Stimulated activated CD8-positive, alpha-beta memory T cell treated with anti-CD3 and anti-CD28 coated beads, Interleukin-7, amount 100 ng/mL, for 1 hour (primary cell): ENCODE measurements at places on chromosomes 3 and 15.
A peak's percentile ranks its signal among the peaks of the same experiment; 100 is the strongest.

- no peak for DNase-seq
Observed at GRCh38 chr15:31302778-31303725, 23.6 kb upstream of the KLF13 start.

- DNase-seq = no peak
Observed at GRCh38 chr15:42083916-42084315, 10.4 kb downstream of the PLA2G4D start.

DNA sequence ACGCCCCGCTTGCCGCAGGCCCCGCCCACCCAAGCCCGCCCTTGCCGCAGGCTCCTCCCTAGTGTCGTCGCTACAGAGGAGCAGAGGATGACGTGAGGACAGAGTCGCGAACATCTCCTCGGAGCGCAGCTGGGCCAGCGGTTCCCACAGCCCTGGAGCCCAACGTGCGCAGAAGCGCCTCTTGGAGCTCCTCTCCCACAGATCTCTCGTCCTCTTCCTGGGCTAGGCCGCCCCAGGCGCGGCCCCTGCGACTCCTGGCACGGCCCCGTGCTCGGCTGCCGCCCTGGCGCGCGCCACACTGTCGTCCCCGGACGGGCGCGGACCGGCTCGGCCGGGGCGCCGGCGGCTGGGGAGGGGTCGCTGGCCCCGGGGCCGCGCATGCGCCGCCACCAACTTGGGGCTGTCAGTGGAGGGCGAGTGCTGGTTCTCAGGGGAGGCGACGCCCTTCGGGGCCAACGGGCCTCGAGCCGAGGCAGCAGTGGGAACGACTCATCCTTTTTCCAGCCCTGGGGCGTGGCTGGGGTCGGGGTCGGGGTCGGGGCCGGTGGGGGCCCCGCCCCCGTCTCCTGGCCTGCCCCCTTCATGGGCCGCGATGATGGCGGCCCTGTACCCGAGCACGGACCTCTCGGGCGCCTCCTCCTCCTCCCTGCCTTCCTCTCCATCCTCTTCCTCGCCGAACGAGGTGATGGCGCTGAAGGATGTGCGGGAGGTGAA lies at the start of gene TRPC1:
TRPC1 (plus strand) TSS at position 67 of the 714 bp plus-strand sequence; CDS start at position 593, 526 bp downstream.
- DNase-seq = peak; percentile 45

DNA sequence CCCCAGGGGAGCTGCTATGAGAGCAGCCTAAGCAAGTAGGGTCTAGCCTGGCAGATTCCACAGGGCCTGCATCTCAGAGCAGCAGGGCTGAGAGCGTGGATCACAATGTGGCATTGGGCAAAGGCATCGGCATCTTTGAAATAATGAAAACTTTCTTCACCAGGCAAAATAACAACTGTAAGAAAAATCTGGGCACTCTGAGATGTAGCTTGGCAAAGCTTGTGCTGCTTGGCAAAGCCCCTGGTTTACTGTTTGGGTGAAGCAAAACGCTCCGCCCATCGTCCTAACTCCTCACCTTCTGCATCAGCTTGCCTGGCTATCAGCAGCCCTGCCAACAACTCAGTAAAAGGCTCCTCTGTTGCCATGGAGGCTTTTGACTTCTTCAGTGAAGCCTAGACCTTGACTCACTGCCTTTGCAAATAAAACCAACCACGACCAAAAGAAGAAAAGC lies 212.8 kb upstream of the EIF1B start:
- no peak for DNase-seq

- no peak for DNase-seq
Observed at GRCh38 chr3:116442331-116443021, 2.8 kb downstream of the LSAMP start.

GRCh38 chr3:52983336-52983807 lies 62.5 kb downstream of the SFMBT1 start:
- DNase-seq = peak; percentile 14

- DNase-seq = no peak
Observed at GRCh38 chr15:64235552-64235951, 72.7 kb upstream of the PPIB start.

DNA sequence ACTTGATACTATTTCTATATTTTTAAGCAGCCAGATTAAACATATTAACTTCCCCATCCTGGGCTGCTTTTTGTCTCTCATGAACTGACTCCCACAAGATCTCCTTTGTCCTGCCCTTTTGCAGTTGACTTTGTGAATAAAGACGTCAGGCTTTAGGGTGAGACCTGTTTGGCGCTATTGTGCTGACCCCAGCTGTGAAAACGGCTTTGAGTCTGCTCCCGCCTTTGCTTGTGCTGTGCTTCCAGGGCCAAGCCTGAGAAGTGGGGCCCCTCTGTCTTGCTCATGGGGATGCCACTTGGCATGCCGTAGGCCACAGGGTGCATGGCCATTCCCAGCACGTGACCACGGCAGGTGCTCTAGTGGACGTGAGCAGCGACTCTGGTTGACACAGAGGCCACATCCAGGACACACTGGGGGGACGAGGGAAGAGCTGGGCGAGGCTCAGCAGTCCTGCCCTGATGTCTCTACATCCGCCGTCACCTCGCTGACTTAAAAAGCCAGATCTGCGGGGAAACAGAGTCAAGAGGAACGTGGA lies 268.9 kb upstream of the LYSMD4 start:
- DNase-seq = no peak

- DNase-seq = peak; percentile 8
Observed at GRCh38 chr15:80059786-80060355, 395 bp downstream of the ZFAND6 start.

DNA sequence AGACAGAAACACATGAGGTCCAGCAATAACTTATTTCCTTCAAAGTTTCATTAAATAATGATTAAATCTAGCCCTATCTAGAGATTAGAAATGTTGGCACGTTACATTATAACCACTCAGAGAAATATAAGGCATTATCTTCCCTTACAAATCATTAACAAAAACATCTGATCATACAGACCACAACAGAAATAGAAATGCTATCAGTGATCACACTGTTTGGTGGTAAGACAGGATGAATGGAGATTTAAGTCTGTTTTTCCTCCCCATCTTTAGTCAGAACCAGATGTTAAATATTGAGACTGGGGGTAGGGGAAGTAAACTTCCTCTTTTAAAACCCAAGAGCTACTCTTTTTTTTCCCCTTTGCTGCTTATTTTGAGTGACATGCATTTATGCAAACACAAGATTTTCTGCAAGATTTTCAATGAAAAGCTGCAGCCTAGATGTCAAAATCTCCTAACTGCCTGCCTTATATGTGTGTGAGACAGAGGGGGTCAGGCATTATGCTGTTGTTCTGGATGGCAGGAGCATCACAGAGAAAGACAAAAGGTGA lies 70.4 kb downstream of the CBLB start:
- no peak for DNase-seq

DNA sequence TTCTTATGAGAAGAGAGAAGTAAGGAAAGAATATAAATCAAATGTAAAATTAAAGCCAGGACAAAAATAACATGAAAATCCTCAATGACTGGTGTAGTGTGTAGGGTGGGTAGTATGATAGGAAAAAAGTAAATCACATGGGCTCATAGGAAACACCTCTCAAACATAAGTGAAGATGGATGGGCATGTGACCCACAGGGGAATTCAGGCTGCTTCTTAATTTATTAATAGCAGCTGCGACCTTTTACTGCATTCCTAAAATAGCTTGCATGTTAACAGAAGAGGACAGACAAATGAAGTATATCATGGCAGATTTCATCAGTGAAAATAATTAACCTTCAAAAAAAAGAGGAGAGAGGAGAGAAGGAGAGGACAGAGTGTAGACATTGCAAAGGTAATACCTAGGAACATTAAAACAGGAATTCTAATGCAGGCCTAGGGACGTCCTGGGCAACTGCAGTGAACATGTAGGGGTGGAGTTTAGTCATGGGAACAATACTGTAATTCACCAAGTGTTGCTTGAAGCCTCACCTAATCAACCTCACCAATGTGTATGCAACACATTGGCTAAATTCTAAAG lies 132.9 kb downstream of the KCNMB2 start:
- DNase-seq = no peak

DNA sequence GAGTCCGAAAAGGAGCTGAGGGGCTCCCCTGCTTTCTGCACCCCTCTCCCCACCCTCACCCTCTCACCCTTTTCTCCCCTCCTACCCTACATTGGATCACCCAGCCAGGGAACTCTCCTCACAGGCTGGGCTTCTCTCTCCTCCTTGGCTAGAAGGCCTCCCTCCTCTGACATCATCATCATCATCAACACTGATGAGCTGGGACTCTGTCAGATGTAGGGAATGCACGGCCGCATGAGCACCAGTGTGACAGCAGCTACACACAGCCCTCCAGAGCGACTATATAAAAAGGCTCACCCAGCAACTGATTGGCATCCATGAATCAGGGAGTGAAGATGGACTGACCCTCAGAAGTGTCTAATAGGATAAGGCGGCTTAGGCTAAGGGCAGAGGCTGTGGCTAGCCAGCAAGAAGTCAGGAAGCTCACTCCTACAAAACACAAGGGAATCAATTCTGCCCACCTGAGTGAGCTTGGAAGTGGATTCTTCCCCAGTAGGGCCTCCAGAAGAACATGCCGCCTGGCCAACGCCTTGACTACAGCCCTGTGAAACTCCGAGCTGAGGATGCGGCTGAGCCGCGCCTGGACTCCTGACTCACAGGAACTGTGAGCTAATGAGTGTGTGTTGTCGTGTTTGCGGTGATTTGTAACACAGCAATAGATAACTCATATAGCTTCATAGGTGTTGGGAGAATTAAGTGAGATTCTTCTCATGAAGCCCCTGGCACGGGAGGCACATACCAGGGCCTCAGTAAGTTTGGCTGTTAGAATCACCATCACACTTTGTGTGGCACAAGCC lies 147.6 kb downstream of the FAM43A start:
- DNase-seq = no peak

DNA sequence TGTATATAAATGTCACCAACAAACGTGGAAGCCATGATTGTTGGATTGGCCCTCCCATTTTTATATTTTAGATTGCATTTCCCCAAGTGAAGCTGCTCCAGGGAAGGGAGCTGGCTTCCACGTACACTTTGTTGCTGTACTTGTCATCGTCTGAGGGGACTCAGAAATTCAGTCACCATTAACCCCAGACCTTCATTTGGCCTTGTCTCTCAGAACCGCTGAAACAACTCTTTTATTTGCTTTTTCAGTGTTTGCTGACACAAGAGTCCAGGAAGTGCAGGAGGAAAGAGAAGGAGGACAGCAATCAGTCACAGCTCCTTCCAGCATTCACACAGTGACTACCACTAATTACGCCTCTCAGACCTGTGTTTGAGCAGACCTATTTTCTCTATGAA lies 276.5 kb downstream of the TBL1XR1 start:
- no peak for DNase-seq

- DNase-seq = no peak
Observed at GRCh38 chr3:28949580-28949979, 331.3 kb upstream of the RBMS3 start.

GRCh38 chr3:72176537-72177041 lies 391.6 kb upstream of the PROK2 start:
- DNase-seq = no peak

DNA sequence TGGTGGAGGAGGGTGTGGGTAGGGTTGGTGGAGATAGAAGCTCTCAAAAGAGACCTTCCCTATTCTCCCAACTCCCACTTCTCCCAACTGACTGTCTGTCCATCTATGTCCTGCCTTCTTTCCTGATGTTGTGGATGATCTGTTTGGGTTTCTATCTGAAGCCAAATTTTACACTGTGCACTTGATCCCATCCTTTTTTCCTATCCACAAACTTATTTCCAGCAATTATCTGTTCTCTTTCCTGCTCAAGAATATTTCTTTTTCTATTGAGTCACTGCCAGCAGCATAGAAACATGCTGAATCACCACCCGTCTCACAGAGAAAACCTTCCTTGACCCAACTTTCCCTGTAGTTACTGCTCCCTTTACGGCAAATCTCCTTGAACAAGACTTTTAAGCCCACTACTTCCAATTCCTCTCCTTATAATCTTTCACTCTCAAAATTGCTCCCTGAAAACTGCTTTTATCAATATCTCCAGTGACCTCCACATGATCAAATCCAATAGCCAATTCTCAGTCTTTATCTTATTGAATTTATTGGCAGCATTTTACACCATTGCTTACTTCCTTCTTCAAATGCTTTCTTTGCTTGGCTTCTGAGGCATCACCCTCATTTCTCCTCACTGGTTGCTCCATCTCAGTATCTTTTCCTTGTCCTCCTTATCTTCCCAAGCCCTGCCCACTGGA lies 141.2 kb upstream of the SLC7A14 start:
- DNase-seq = no peak

- no peak for DNase-seq
Observed at GRCh38 chr3:37973246-37974054, 17.1 kb upstream of the VILL start.

DNA sequence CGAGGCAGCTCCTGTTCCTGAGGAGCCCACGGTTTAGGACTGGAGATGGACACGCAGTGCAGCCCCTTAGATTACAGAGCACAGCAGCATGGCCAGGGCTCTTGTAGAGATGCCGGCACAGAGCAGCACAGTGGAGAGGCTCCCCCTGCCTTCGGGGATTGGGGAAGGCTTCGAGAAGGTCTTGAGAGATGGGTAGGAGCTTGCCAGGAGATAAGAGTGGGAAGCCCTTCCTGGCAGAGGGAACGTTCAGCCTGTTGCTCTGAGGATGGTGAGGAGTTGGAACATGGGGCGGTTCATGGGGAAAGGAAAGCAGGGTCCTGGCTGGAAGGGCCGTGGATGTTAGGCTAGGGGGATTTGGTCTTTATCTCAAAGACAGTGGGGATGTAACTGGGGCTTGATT lies 10.0 kb downstream of the EPB42 start:
- DNase-seq = no peak

DNA sequence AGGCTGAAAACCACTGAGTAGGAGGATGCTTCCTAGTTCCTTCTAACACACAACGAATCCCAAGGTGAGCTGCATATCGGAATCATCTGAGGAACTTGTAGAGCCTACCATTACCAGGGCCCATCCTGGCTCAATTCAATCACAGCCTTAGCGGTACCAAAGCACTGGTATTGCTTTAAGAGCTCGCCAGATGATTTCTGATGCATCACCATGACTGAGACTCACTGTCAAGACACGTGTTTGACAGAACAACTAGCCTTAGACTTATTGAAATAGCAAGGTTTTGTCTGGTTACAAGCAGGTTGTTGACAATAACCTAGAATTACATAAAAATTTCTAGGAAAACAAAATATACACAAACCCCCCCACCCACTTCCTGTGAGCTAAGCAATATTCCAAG lies 68.5 kb downstream of the CBLB start:
- no peak for DNase-seq

DNA sequence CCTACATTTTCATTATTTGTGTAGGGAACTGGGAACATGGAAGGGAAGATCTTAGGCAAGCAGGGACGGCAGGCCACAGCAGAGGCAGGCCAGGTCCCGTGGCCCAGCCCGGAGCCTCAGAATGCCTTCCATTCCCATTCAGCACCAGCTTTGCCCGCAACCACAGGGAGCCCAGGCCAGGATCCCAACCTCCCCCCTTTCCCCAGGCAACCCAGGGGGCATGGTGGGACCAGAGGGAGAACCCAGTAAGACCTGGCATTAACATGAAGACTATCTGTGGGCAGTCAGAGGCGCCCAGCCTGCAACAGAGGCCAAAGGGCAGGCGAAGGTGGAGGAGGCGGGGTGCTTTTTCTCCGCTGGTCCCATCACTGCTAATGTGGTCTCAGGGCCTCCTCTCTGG lies 135.6 kb downstream of the TPRA1 start:
- no peak for DNase-seq
